ENCODE measurements at places on chromosomes 12 and 14.

GRCh38 chr12:52884526-52885293, 20.2 kb downstream of the KRT8 start:
- DNase-seq, result peak; percentile 60

DNA sequence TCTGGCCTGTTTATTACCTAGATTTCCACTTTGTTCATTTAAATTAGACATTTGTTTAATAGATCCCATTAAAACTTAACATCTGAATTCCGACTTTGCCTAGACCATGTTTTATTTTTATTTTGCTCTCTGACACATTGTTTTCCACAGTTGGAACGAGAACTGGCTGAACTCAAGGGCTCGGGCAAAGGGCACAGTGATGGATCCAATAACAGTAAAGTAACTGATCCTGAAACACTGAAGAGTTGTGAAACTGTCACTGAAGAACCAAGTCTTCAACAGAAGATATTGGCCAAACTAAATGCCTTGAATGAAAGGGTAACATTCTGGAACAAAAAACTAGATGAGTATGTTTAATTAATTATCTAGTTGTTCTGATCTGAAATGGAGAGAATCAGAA, 39.7 kb downstream of the LRRC9 start:
- no peak for DNase-seq

- no peak for DNase-seq
These were observed 729 bp upstream of the GAPDH start for GRCh38 chr12:6533653-6533922.

GRCh38 chr12:100234591-100235304, 32.1 kb downstream of the DEPDC4 start:
- peak; percentile 75 for DNase-seq

- peak; percentile 72 for DNase-seq
These were observed 155.0 kb downstream of the EPS8 start for GRCh38 chr12:15634010-15634683.

DNA sequence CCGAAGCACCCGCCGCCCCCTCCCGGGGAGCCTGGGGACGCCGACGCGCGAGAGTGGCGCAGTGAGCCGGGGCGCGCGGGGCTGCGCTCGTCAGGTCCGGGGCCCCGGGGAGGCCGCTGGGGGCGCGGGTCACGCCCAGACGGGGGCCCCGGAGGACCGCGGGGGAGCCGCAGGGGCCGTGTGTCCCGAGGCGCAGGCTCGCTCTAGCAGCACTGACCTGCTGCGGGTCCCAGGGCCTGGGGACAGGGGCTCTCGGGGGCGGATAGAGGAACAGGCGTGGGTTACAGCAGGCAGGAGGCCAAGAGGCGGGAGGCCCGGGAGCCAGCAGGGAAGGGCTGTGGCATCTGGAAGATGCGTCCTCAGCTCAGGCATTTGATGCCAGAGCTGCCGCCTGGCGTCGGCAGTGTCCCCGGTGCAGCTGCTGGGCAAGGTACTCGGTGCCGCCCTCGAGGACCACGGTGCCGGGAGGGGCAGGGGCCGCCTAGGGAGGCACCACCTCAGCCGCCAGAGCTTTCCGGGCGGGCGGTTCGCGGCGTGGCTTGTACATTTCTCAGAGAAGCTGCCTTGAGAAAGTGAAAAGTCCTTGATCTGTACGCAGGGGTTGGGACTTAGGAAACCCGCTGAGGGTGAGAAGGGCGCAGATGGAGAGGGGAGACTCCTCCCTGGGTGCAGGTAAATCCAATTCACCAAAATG, 1.2 kb downstream of the WNT5B start:
- DNase-seq, result no peak

- DNase-seq, result no peak
These were observed 10.7 kb upstream of the AVIL start for GRCh38 chr12:57829025-57829777.
